K562 (cell line): ENCODE measurements at places on chromosomes 3 and 15. TPM values are rescaled to one million over a fixed set of nuclear protein-coding genes. Genes with fewer than 3 reads are reported as not detected.

CFAP20DC gene
- 3.5 and 4.6 TPM in 2 replicates for total RNA-seq

- no peak for DNase-seq
Measured at GRCh38 chr3:10852066-10852808, 36.2 kb downstream of the SLC6A11 start.

GRCh38 chr3:69353503-69353902 is 32.4 kb downstream of the FRMD4B start:
- no peak for DNase-seq

GRCh38 chr3:105594219-105594618 is 227.5 kb downstream of the ALCAM start:
- no peak for DNase-seq

SLC12A6 gene
- total RNA-seq, result 9.0 and 9.4 TPM in 2 replicates

GRCh38 chr3:17431004-17431403 is 311.4 kb downstream of the TBC1D5 start:
- DNase-seq, result peak; percentile 49

GRCh38 chr3:100297784-100298183 is 36.8 kb upstream of the NIT2 start:
- DNase-seq, result no peak

GUCA1C gene
- total RNA-seq, result not detected in 2 replicates

FGF7 gene
- total RNA-seq, result not detected in 2 replicates

- no peak for DNase-seq
Measured at GRCh38 chr15:45855907-45856579, 221.2 kb downstream of the SQOR start.

SH2D7 gene
- not detected in 2 replicates for total RNA-seq

ZKSCAN7 gene
- total RNA-seq, result 0.07 TPM in 1 of 2 replicates, not detected in the other

CORO2B gene
- not detected in 2 replicates for total RNA-seq

GRCh38 chr3:249587-250262 is 53.2 kb downstream of the CHL1 start:
- no peak for DNase-seq

RASL12 gene
- not detected in 2 replicates for total RNA-seq

- DNase-seq, result no peak
Measured at GRCh38 chr3:128439226-128439625, 27.5 kb downstream of the DNAJB8 start.

- DNase-seq, result no peak
Measured at GRCh38 chr3:113183748-113184661, 27.4 kb upstream of the BOC start.

DNA sequence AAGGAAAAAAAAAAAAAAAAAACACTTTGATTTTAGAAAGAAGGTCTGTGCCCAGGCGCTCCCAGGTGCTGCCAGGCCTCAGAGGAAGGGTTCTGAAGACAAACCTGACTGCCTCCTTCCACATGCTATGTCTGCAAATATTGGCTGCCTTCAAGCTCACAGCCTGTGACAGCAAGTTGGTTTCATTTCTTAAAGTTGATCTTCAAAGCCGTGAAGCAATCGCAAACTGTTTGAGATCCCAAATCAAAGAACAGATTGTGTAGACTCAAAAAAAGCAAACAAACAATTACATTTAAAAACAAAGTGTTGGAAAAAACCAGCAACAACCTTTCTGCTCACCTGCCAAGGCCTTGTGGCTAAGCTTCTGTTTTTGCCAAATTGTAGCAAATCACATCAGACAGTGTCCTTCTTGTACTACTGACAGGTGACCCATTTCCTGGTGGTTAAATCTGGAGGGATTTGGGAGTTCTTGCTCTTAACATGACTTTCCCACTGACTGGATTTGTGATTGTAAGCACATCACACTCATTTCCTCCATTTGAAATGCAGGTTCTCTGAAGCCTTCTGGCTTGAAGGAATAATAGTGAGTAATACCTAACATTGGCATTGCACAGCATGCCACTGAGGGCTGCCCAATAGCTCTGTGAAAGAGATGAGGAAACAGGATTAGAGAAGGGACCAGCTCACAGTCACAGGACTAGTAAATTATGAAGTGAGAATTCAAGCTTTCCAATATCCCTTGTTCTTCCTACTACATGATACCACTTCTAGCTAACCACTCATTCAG is 502.4 kb downstream of the LPP start:
- DNase-seq, result no peak

PATL2 gene
- total RNA-seq, result 0.60 and 0.86 TPM in 2 replicates

THPO gene
- 0.40 and 0.62 TPM in 2 replicates for total RNA-seq

- DNase-seq, result no peak
Measured at GRCh38 chr3:163776743-163777142, 1301.6 kb downstream of the SI start.

SHC4 gene
- total RNA-seq, result 0.40 and 0.51 TPM in 2 replicates

GRCh38 chr3:15099364-15100098 is 583 bp upstream of the RBSN start:
- no peak for DNase-seq

DNA sequence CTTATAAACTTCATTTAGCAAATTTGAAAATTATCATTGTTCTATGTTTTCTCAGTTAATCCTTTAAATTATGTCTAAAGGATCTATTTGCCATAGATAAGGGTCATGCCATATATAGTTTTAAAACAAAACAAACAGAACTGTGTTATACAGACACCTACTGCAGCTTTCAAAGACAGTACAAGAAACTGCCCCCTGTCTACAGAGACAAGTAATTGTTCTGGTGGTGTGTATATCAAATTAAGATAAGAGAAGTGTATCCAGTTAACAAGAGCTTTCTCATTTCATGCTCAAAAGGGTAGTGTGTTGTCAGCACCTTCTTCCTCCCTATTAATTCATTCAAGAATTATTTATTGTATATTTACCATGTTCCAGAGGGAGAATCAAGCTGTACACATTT is 201.2 kb downstream of the FMN1 start:
- DNase-seq, result no peak

ALDH1A3 gene
- 0.38 and 0.40 TPM in 2 replicates for total RNA-seq

DNA sequence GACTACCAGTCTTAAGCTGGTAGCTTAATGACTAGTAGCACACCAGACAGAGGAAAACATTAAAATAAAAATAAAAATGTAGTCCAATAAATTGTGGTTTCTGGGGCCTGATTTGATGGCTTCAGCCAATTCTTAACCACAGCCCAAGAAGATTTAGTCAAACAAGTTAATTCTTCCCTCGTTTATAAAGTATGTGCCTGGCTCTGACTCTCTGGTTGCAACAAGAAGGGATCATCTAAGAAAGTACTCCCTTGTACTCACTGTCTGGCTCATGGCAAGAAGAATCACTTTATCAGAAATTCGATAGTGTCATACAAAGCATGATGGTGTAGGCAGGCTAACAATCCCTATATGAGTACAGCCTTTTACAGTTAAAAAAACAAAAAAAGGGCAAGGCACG is 141.9 kb downstream of the P3H2 start:
- DNase-seq, result no peak

DNA sequence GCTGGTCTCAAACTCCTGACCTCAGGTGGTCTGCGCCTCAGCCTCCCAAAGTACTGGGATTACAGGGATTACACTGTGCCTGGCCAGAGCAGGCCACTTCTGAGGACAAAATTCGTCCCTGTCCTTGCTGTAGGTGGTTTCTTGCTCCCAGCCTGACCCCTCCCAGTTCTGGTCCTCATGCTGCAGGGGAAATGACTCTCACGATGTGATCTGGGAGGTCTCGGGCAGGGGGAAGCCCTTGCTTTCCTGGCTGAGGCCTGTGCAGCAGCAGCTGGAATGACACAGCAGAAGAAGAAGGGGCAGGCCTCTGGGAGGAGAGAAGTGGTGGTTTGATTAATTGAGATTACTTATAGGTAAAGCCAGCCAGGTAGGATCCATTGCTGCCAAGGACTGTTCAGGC is 39.3 kb downstream of the MEGF11 start:
- DNase-seq, result no peak

MYEF2 gene
- 0.29 and 0.65 TPM in 2 replicates for total RNA-seq

- DNase-seq, result no peak
Measured at GRCh38 chr3:178569826-178570225, 33.6 kb downstream of the KCNMB2 start.

- DNase-seq, result no peak
Measured at GRCh38 chr3:186401556-186401955, 39.5 kb upstream of the DGKG start.

GRCh38 chr3:16048435-16049318 is 125.8 kb upstream of the GALNT15 start:
- DNase-seq, result peak; percentile 73

GRCh38 chr3:195083659-195084058 is 187.3 kb downstream of the XXYLT1 start:
- no peak for DNase-seq

NAA80 gene
- total RNA-seq, result 17.1 and 20.8 TPM in 2 replicates

DNA sequence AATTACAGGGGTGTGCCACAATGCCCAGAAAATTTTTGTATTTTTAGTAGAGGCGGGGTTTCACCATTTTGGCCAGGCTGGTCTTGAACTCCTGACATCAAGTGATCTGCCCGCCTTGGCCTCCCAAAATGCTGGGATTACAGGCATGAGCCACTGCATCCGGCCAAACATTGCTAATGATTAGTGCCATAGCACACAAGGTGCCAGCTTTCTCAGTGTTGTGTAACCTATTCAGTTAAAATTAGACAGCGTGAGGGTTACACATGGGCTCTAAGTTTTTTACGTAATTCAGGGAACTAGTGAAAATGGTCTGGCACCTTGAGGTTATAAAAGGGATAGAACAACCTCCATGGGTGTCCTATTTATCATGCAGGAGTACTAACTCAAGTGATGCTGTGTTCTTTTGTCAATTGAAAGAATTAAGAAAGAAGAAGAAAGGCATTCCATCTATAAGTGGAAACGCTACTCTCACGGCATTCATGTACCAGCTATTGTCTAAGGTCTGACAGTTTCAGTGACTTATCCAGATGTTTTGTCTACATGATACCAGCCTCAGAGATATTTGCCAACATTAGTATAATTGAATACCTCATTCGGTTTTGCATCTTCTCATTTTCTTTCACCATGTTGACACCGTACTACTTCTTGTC is 84.7 kb downstream of the EOMES start:
- no peak for DNase-seq

DNA sequence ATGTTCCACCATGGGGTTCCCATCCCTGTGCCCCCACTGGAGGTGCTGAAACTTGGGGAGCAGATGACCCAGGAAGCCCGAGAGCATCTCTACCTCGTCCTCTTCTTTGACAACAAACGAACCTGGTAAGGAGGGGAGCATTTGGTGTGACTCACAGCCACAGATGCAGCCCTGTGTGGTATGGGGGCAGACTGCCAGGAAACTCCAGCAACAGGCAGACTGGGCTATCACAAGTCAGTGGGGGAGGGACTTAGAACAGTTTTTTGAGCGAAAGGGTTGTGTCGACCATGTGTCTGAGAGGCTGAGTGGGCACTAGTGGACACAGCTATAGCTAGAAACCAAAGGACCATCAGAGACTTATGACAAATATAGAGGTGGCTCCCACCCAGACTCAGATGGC is 3.4 kb upstream of the OGG1 start:
- DNase-seq, result no peak

COL8A1 gene
- total RNA-seq, result 0.07 and 0.16 TPM in 2 replicates
